ENCODE measurements at places on chromosomes 2 and 18. TPM values are rescaled to one million over a fixed set of nuclear protein-coding genes. Genes with fewer than 3 reads are reported as not detected.
A peak's percentile ranks its signal among the peaks of the same experiment; 100 is the strongest.

Gene NOSTRIN
- total RNA-seq, result not detected

GRCh38 chr2:54468673-54469072 is 12.5 kb downstream of the SPTBN1 start:
- DNase-seq, result no peak

DNA sequence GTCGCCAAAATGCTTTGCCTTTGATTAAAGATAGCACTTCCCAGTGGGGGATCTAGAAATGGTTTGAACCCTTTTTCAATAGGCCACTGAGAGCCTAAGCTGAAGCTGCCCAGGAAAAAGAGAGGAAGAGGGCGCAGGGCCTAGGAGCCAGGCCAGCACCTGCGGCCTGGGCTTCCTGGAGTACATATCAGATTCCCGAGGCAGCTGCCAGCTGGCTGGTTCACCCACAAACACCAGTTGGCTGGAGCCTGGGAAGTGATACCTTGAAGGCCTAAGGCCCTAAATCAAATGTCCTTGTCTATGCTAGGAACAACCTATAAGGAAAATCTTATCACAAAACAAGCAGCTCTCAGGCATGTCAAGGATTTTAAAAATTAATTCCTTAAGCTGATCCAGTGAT is 37.1 kb downstream of the ANKRD44 start:
- DNase-seq, result peak; percentile 96

Gene AOX1
- not detected for total RNA-seq

Gene COL4A3
- total RNA-seq, result 3.0 TPM

- DNase-seq, result no peak
Measured at GRCh38 chr18:79047556-79048244, 21.5 kb upstream of the ATP9B start.

DNA sequence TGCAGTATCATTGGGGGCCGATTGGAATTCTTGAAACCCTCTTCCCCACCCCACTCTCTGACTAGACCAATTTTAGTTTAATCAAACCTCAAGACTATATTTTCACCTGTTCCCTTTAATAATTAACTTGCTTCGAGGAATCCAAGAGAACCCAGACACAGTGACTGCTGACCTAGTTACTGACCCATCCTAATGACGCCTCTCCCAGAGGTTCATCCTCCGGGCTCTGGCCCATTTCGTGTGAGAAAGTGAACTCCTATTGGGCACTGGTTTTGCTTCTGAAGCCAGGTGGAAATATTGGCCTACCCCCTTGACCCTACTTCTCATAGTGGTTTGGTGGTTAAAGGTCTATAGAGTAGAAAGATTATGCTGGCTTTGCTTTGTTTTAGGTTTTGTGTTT is 39.9 kb downstream of the RPL37A start:
- no peak for DNase-seq
